Activated CD8-positive, alpha-beta T cell treated with anti-CD3 and anti-CD28 coated beads for 36 hours (primary cell): ENCODE measurements at places on chromosomes 13 and 19. TPM values are rescaled to one million over a fixed set of nuclear protein-coding genes. Genes with fewer than 3 reads are reported as not detected.
A peak's percentile ranks its signal among the peaks of the same experiment; 100 is the strongest.

The ZSCAN1 gene
- not detected for total RNA-seq

The DIRAS1 gene
- 0.09 TPM for total RNA-seq

DNA sequence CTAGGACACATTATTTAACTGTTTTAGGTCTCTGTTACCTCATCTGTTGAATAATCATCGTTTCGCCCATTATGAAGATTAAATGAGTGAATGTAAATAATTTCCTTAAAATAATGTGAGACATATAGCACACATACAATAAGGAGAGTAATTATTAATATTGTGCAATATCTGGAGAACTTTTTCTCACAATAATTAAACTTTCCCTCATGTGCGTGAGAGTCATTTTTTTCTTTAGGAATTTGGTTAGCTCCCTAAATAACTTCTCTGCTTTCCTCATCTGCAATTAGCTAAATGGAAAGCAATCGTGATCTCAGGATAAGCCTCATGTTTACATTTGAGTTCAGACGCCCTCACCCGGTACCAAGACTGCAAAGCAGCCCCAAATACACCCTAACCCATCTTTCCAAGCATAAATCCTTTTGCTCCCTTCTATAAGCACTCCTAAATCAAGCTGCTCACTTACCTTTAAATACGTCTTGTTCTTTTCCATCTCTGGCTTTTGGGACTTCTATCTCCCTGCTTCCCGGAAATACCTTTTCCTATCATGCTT lies 78.8 kb downstream of the MZT1 start:
- DNase-seq, result no peak

The ZNF284 gene
- total RNA-seq, result 1.9 TPM

GRCh38 chr19:31119951-31120690 lies 229.1 kb downstream of the TSHZ3 start:
- no peak for DNase-seq

- DNase-seq, result no peak
Measured at GRCh38 chr19:2983351-2984214, 6.2 kb downstream of the TLE6 start.

DNA sequence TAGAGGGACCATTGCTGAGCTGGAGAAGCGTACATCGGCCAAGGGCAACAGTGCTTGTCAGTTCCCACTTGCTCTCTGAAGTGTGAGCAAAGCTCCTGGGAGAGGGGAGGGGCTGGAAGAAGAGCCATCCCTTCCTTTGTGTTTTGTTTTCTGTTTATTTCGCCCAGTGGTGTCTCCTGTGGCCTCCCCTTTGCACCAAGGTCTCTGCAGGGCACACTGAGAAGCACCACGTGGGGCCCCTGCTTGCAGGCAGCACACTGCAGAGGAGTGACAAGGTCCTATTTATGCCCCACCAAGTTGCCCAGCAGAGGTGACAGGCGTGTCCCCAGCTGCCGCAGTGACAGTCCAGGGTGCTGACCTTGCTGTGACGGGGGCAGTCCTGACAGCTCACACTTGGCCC lies 24.0 kb downstream of the GRIN2D start:
- DNase-seq, result no peak

The REEP6 gene
- 2.0 TPM for total RNA-seq

DNA sequence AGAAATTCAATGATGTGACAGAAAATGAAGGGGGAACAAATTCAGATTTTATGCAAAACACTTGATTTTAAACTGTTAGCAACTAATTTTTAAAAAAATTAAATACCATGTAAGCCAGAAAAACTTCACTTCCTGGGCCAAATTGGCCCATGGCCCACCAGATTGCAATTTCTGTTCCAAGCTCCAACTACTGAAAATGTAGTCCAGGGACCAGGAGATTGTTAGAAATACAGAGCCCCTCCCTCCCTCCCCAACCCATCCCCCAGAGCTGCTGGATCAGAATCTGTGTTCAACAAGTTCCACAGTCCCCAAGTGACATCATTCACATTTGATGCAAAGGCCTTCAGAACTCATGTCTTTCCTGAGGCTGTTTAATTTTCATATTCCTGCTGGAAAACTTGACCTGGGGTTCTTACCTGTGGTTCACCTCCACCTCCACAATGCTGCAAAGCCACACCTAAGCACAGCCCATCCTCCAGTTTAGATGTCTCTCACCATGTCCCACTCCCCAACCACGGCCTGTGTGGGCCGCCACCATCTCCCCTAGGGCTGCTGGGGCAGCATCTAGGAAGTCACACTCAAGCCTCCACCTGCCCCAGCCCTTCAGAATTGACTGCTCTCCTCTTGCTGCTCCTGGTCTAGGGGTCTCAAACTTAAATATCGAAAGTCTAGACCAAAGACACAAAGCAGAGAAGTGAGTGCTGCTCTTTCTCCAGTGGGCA lies 482.0 kb downstream of the UQCRFS1 start:
- DNase-seq, result no peak

The COMP gene
- total RNA-seq, result not detected

The NPAS1 gene
- 0.27 TPM for total RNA-seq

The TMEM161A gene
- total RNA-seq, result 26.2 TPM

GRCh38 chr19:13744174-13744573 lies 20.1 kb upstream of the MRI1 start:
- DNase-seq, result no peak

The IL11 gene
- 0.18 TPM for total RNA-seq

DNA sequence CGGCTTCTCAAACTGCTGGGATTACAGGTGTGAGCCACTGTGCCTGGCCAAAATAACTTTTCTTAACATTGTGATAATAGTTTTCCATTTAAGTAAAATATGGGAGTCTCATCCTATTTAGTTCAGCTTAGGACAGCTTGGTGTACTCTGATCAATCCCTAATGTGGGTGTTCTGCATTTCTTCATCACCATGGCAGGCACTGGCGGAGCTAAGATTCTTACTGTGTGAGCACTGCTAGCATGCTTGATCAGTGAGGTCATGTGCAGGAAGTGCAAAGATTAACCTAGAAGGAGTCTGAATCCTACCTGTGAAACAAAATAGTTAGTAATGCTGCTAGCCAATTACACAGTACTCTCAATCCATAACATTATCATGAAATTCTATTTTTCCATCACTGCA lies 1684.2 kb upstream of the SLC10A2 start:
- no peak for DNase-seq

- peak; percentile 15 for DNase-seq
Measured at GRCh38 chr13:106499896-106500295, 35.6 kb downstream of the EFNB2 start.

The IGSF23 gene
- total RNA-seq, result not detected

The WDR88 gene
- total RNA-seq, result not detected

The PSG2 gene
- total RNA-seq, result not detected

DNA sequence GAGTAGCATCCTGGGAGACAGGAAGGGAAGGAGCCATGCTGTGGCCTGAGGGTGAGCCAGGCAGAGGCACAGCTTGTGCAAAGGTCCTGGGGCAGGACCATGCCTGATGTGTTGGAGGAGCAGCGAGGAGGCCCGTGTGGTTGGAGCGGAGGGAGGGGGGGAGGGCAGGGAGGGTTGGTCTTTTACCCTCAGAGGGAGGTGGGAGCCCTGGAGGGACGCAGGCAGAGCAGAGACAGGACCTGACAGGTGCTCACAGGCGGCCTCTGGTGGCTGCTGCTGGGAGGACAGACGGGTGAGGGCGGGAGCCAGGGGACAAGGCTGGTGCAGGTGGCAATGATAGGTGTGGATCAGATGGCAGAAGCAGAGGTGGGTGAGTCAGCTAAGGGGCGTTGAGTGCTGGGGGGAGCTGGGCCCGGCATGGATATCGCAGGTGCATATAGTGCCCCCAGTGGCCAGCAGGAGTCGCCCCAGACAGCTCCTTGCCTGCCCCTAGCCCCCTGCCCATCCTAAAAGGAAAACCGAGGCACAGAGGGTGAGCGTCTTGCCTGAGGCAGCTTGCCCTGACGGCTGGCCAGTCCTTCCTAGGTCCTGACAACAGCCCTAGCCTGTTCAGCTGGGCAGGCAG lies 9.8 kb upstream of the GNA15 start:
- DNase-seq, result peak; percentile 76

DNA sequence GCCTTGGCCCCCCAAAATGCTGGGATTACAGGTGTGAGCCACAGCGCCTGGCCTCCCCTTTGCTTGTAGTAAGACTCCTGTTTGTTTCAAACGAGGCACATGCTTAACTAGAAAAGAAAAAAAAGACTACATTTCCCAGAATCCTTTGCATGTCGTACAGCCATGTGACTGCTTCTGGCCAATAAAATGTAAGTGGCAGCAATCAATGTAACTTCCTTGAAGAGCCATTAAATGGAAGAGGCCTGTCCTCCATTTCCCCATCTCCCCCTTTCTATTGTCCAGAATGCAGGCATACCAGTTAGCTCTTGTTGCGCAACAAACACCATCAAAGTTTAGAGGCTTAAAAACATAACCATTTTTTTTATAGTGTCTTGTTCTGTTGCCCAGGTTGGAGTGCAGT lies 10.4 kb upstream of the GPR32 start:
- no peak for DNase-seq

DNA sequence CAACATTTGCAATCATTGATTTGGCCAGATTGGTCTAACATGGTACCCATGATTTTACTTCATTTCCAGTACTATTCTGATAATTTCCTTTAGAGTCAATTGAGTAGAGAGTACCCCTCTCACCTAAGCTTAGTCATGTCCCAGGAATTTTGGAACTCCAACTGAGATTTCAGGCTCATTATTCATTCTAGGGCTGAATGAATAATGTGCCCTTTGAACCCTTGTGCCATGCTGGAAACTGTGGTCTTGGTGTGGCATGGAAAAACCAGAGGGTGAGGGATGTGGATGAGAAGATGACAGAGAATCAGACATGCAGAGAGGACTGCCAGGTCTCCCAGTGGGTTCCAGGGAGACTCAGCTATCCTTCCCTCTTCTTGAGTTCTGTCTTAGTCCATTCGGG lies 30.2 kb downstream of the ITM2B start:
- no peak for DNase-seq

GRCh38 chr13:39036212-39036611 lies 1.7 kb downstream of the PROSER1 start:
- DNase-seq, result peak; percentile 54

GRCh38 chr19:55094456-55095259 lies 19.0 kb downstream of the EPS8L1 start:
- no peak for DNase-seq

DNA sequence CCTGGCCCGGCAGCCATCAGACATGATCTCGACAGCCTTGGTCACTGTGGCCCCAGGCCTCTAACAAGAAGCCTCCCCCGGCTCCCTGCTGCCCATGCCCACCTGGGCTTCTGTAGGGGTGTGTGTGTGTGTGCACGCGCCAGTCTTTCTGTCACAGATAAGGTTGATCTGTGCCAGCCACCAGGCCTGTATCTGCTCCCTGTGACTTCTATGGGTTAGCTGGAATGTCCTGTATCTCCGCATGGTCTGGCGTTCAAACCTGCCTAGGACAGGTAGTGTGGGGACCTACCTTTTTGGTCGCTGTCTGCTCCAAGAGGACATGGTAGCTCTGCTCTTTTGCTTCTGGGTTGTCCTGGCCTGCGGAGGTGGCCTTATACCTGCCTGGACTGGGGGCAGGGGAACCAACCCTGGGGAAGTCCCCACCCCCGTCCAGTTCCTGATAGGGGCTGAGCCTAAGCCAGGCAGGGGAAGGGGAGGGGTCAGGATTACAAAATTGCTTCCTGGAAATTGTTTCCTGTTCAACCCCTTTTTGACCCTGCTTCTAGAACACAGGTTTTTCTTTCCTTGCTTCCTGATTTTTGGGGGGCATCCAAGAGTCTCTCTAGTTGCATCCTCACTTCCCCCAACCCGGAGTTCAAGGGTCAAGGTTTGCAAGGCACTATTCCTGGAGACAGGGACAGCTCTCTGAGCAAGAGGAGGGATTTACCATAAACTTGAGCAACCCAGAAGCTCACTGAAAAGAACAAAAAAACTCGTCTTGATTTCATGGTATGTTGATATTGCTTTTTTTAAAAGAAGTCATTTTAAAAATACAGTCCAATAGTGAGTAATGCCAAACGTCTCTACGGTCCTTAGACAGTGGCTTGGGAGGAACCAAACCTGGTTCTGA lies at the start of gene LRG1:
Gene LRG1, minus strand, starts transcription at position 344 of the 889 bp plus-strand sequence. Its CDS starts 23 bp downstream, at position 321.
- DNase-seq, result peak; percentile 45

DNA sequence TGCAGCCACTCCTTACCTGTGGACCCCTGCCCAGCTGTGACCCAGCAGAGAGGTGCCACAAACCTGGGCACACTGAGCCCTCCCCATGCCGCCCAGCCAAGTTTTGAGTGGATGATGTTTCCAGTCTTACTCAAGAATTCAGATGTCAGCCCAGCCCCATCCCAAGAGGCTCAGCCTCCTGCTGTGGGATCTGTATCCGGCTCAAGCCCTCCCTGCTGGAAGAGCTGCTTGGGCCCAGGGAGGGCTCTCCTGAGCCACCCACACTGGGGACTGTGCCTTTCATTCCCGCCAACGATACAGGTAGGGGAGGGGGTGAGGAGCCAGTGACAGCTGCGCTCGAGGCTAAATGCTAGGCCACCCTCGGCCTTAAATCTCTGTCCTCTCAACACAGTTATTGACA lies 5.9 kb upstream of the SLC7A9 start:
- no peak for DNase-seq

GRCh38 chr13:86909318-86909717 lies 761.9 kb upstream of the SLITRK5 start:
- DNase-seq, result no peak
